Fibroblast of skin of right quadriceps (primary cell): ENCODE measurements at places on chromosomes 6 and 20.

DNA sequence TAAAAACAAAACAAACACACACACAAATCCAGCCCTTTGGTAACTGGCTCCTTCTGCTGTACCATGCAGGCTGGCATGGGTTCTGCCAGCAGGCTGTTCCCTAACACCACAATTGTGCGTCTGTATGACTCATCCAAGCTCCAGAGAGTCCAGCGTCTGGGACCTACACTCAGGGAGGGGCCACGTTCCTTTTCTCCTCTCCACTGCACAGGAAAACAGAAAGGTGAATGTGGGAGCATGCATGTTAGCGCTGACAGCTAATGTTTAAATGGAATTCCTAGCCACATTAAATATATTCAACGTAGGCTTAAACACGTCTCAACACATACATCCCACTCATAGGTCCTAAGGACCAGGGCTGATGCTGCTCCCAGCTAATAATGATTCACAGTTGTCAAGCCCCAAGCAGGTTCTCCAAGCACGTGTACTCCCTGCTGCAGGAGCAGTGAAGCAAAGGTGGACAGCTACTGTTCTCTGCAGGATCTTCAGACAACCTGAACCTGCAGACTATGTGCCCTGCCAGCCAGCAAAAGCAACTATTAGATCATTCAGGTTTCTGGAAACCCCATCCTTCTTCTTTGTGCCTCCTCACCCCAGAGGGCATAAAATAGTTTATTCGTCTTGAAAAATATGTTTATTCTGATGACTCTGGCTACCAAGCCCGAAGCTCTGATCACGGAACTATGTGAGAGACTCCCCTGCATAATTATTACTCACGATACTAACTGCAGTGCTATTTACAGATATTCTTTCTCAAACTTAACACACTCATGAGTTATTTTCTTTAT, 20.9 kb downstream of the MAP1LC3A start:
- DNase-seq, result peak; percentile 70

DNA sequence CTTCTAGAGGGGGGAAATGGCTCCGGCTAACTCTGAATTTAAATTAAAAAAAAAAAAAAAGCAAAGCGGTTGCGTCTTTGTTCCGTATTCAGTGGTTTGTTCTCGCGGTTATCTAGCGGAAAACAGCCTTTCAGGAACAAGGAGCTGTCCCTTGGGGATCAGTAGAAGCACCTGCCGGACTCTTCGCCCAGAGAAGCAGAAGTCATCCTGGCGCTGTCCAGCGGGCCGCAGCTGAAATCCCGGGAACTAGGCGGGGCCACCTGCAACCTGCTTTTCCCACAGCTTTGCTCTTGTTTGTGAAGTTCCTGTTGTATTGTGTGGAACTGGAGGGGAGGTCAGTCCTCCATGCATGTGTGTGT, 43.9 kb upstream of the GJE1 start:
- peak; percentile 36 for DNase-seq

DNA sequence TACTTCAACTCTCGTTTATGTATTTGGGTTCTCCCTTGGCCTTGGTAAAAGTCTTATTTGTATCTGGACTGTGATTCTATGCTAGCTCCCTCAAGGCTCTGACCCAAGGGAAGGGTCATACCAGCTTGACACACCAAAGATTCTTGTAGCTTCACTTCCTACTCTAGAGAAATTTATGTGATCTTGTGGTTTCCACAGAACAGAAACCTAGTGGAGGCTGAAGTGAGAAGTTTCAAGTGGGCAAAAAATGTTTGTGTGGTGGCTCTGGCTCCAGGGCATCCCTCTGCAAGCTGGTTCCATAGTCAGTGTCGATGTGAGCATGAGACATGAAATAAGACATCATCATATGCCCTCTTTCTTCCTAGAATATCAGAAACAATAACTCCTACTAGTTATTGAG, 48.1 kb upstream of the TNFRSF21 start:
- no peak for DNase-seq

GRCh38 chr6:29769336-29769735, 46.1 kb downstream of the HLA-F start:
- no peak for DNase-seq

DNA sequence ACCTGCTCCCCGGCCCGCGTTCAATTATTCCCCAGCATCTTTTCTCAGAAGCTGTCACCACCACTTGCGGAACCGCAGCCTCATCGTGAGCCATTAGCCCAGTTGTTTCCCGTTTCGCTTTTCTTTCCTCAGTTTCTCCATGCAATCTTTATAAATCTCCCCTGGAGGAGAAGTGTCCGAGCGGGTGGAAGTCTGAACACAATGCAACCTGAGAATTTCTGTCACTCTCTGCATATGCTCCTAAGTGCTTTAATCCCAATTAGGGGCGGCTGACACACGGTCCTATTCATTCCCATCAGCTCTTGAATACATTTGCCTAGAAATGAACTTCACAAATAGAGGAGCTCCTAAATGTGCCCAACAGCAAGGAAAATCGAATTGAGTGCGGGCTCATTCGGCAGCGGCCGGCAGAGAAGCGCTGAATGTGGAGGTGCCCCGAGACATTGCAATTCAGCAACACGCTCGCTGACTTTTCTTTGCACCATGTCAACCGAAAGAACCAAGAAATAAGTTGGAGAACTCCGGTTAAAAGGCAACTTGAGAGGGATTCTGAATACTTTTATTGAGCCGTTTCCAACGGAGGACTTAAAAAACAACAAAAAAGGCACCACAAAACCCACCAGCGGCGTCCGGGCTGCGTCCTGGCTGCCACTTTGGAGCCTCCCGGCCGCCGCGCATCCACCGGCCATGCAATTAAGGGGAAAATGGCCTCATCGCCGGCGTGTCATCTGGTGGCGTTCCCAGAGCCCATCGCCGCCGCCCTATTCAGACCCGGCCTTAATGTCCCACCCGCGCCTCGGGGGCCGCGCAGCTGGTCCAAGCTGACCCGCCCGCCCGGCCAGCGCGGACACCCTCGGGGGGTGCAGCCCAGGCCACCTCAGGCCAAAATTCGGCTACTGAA, 3.9 kb upstream of the PRDM13 start:
- no peak for DNase-seq

DNA sequence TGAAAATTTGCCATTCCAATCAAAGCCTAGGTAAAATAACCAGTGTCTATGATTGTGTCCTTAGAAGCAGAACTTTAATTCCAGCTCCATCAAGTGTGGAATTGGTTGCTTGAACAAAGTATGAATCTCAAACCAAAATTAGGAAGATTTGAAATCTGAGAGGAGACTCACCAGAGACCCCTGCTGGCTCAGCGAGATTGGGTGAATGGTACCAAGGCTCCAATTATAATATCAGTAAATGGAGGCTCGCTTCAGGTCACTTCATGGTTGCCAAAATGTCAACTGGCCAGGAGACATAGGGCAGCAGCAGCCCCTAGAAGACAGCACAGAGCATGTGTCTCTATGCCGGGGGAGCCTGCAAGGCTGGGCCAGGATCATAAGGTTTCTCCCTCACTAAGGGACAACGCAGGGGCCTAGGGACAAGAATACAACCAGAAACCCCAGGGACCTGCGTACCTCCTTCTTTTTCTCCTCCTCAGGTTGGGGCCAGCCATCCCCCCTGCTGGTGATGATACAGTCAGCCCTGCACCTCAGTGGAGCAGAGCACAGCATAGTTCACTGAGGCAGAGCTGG, 14.0 kb downstream of the RBL1 start:
- no peak for DNase-seq

GRCh38 chr6:68993911-68994310, 358.8 kb downstream of the ADGRB3 start:
- DNase-seq, result no peak

- DNase-seq, result no peak
Measured at GRCh38 chr6:63644668-63645326, 9.2 kb downstream of the PHF3 start.

DNA sequence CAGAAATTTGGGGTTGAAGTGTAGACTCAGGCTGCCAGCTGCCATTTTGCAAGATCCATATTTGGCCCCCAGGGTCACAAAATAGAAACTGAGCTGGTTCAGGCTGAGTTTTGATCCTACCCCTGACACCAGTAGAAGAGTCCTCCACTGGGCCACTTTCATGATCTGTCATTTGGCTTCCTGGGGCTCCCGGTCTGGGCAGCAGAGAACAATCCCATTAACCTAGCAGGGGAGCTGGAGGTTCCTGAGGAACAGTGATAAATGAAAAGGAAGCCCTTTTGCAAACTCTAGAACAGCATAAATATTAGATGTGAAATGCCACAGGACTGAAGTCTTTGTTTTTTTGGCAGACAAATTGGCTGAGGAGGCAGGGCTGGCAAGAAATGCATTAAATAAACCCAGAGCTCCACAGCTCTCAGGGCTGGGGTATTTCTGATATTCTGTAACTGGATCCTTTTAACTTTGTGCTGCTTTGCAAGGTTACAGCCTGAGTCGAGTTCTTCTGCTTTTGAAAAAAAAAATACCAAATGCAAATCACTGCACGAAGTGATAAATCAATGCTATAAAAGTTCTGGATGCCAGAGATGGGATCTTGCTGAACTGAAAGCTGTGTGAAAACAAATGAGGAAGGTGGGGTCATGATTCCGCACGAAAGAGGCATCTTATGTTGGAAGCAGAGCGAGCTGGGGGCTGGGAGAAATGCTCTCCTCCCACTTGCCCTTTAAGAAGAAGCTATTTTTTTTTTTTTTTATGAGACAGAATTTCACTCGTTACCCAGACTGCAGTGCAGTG, 64.4 kb downstream of the SULF2 start:
- DNase-seq, result peak; percentile 93

GRCh38 chr6:155455766-155456165, at the start of gene NOX3:
Gene NOX3 (minus strand): TSS chr6:155455839. CDS start chr6:155455800, 39 bp downstream.
- DNase-seq, result no peak

DNA sequence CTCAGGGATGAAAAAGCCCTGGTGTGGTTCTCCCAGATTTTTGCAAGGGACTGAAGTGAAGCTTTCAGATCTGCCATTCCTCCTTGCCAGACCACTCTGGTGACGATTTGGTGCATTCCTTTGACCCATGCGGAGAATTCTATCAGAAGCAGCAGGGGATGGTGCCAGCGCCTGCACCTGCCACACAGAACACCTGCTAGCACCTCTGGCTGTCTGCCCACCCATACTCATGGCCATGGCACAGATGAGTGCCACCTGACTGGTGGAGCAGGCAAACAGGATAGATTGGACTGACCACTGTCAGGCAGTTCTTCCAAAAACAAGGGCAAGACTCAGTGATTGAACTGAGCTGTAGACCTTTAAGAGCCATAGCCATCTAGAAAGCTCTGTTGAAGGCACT, 107.1 kb downstream of the CDYL start:
- DNase-seq, result no peak

GRCh38 chr6:108295676-108296075, 822 bp downstream of the AFG1L start:
- DNase-seq, result no peak

DNA sequence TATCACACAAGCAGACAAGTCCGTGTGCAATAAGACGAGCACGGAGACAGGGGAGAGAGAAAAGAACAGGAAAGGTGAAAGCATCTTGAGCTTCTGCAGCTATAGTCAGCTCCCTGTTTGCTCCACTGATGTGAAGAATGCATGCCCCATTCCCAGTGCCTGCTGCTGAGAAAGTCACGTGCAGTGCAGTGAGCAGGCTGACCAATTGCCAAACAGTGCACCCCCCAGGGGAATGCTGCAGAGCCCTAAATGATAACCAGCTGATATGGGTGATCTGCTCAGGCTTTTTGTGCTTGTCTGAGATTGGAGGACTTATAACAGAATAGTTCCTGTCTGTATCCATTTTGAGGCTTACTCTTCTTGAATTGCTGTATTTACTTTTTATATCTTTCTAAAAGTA, 121.5 kb downstream of the PACRG start:
- DNase-seq, result peak; percentile 5

DNA sequence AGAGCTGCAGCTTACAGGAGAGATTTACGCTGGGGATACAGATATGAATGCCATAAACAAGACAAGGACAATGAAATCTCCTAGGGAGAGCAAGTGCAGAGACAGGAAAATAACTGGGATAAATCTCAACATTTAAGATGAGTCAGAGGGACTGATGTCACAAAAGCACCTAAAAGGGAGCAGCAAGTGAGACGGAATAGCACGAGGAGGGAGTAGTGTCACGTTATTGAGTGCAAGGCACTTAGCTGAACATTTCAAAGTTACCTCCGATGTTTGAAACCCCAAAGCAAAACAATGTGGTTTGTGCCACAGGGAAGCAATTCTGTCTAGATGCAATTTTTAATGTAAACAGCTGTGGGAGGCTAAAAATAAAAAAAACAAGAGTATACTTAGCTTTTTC, 1131.7 kb upstream of the EYS start:
- DNase-seq, result no peak

GRCh38 chr6:144194293-144194810, 44.0 kb downstream of the STX11 start:
- no peak for DNase-seq

DNA sequence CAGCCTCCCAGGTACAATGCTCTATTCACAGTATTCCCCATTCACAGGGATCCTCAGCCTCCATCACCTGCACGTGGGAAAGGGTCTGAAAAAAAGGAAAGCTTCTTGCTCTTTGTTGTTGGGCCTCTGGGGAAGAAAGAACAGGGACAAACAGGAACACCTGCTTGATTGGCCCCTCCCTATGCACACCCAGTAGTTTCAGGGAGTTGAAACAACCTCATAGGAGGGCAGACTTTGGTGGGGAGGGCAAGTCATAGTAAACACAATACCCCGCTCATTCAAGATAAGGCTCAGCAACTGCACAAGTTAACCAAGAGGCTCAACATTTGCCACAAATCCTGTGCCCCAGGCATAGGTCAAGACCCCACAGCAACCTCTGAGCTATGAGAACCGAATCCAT, 1.7 kb downstream of the GHRH start:
- no peak for DNase-seq

GRCh38 chr20:61464307-61465303, 212.5 kb downstream of the CDH4 start:
- no peak for DNase-seq

- no peak for DNase-seq
Measured at GRCh38 chr20:38299963-38300362, 4.0 kb upstream of the BPI start.
